ENCODE measurements at places on chromosomes 1 and 21.

- DNase-seq: no peak
Observed at GRCh38 chr1:38239258-38239835, 192.8 kb upstream of the POU3F1 start.

GRCh38 chr1:156725683-156726280, 2.5 kb upstream of the METTL25B start:
- peak; percentile 93 for DNase-seq

- DNase-seq: no peak
Observed at GRCh38 chr1:156229809-156230472, 12.0 kb upstream of the BGLAP start.

- peak; percentile 77 for DNase-seq
Observed at GRCh38 chr1:244450597-244451538, 841 bp downstream of the ADSS2 start.

DNA sequence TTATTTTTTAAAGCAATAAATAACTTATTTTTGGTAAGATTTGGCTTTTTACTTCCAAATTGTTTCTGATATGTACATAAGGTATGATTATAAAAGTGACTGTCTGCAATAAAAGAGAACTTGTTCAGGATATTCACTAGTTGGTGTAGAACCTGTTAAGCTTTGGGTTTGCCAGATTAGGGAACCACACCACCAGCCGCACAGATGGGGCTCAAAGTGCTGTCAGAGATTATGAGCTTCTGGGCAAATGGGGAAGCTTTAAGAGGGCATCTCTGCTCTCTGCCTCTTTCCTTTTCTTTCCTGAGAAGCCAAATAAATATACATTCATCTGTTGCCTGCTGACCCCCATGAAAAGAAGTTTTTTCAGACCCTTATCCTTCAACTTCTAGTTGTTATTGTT, 25.4 kb downstream of the IVNS1ABP start:
- no peak for DNase-seq

DNA sequence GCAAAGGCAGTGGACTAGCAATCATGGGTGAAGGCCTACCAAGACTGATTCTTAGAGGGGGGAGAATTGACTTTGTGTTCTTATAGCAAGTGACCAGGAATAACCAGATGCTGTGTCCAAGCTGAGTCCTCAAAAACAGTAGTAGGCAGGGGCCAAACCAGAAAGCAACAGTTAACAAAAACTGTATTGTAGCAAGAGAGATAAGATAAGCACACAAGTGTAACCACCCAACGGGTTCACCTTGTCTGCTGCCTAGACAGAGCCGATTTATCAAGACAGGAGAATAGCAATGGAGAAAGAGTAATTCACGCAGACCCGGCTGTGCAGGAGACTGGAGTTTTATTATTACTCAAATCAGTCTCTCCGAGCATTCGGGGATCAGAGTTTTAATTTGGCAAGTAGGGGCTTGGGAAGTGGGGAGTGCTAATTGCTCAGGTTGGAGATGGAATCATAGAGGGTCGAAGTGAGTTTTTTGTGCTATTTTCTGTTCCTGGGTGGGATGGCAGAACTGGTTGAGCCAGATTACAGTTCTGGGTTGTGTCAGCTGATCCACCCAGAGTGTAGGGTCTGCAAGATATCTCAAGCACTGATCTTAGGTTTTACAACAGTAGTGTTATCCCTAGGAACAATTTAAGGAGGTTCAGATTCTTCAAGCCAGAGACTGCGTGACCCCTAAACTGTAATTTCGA, 8.3 kb upstream of the CSRP1 start:
- DNase-seq: no peak

DNA sequence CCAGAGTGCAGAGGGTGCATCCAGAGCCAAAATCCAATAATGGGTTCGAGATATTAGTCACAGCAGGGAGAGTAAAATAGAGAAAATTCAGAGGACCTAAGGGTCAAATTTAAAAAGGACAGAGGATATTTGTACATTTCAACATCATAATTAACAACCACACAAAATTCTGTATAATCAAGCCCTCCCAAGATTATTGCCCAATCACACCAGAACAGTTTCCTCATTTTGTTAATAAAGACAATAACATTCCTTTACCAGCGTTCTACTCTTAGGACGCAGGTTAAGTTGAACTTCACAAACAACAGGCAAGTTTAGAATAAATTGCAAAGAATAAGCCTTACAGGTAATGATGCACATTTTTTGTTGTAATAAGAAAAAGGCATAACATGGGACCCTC, 462.8 kb downstream of the PTPRC start:
- DNase-seq: no peak

DNA sequence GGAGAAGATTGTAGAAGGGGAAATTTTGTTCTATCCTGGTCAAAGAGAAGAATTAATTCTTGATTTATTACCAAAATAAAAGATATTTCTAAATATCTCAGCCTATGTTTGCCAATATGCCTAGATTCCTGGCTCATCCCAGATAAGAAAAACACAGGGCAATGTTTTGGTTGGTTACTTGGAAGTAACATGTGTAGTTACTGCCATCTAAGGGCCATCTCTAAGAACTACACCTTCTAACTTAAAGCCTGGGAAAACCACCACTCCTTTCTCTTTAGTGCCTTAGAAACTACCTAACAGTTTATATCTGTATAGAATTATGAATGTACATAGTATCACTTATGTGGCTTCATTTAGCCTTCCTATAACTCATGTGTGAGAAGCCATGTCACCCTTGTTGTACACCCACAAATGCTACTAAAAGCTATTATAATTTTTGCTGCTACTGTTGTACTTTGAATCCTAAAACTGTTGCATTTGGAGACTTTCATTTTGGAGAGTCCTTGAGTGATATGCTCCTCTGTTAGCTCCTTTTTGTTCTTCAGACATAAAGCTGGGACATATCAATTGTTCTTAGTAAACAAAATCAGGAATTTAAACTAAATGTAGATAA, 4.5 kb downstream of the AIM2 start:
- DNase-seq: no peak

DNA sequence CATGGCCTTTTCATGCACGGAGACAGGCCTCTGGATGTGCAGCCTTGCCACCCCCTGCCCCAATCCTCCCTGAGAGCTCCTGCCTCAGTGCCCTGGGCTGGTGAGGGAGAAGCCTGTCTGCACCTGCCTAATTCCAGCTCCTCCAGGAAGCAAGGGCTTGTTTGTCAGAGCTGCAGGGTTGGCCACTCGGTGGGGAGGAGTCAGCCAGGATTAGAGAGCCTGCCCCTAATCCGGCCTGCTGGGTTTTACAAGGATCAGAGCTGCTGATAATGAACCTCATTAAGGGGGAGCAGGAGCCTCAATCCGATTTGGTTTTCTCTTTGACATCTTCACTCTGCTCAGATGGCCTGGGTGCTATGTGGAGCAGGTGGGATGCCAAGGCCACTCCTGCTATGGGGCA, 31.9 kb upstream of the LHX4 start:
- DNase-seq: no peak

DNA sequence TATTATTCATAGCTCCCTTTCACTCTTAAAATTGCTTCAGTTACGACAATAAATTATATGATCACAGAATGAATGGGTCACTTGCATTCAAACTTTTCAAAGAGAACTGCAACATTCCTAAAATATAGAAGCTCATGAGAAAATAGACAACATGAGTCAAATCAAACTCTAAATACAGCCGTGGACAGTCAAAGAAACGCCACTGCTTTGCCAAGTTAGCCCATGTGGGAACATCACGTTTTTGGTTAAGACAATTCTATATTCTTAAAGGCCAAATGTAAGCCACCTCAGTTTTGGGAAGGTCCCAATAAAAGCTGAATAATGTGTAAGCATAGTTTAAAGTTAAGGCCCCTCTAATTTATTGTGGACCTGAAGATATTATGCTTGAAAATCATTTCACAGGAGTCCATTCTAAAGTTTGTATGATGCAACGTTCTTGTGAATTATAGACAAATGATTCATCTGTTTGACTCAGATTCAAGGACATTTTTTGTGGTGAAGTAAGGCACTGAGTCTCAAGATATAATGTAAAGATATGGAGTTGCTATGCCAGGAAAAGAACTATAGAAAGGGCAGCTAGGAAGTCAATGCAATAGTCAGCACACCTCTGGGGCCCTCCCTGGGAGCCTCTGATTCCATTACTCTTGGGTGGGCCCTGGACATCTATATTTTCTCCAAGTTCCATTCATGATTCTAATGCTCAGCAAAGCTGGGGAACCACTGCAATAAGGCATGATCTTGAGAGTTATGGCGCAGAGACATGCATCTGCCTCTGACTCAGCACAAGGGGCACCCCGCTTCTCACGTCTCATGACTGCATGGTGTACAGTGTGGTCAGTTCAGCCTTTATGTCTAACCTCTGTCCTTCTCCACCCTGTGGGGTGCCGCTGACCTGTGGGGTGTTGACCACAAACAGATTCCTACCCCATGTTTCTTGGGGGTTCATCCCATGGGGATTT, 33.9 kb downstream of the ETS2 start:
- DNase-seq: no peak

GRCh38 chr1:156727926-156728598, at the start of gene METTL25B:
TSS of gene METTL25B (plus strand) at chr1:156728469. CDS start at chr1:156729105, 636 bp downstream.
- DNase-seq: peak; percentile 88

DNA sequence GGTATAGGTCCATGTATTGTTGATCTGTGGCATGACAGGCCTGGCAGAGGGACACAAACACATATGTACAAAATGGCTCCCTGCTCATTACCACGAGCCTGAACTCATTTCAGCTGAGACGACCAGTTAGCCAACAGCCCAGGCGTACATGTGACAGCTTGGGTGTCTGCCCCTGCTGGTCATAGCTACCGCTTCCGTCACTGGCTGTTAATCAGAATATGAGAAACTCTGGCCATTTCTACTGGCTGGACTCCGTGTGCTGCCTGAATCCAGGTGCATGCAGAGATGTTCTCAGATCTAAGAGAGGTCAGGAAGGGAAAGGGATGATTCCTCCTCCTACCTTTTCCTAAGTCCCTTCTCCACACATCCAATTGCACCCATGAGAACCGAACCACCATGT, 144.5 kb downstream of the PBX1 start:
- no peak for DNase-seq

DNA sequence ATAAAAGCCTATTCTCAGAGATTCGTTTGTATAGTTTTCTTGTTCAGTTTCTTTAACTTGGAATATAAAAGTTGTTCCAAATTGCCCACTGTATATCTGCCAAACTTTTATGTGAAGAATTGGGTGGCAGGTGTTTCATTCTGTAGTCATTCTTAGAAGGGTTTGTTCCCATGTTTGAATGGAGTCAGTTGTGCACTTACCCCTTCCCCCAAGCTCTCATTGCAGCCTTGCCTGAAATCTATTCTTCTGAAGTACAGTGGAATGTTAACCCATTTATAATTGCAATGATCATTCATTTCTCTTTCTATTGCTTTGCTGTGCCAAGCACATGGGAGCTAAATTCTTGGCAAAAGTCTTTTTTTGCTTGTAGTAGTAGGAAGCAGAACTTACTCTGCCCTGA, 375.3 kb upstream of the C1orf87 start:
- DNase-seq: no peak

GRCh38 chr1:46556822-46557221, 5.4 kb upstream of the KNCN start:
- no peak for DNase-seq

DNA sequence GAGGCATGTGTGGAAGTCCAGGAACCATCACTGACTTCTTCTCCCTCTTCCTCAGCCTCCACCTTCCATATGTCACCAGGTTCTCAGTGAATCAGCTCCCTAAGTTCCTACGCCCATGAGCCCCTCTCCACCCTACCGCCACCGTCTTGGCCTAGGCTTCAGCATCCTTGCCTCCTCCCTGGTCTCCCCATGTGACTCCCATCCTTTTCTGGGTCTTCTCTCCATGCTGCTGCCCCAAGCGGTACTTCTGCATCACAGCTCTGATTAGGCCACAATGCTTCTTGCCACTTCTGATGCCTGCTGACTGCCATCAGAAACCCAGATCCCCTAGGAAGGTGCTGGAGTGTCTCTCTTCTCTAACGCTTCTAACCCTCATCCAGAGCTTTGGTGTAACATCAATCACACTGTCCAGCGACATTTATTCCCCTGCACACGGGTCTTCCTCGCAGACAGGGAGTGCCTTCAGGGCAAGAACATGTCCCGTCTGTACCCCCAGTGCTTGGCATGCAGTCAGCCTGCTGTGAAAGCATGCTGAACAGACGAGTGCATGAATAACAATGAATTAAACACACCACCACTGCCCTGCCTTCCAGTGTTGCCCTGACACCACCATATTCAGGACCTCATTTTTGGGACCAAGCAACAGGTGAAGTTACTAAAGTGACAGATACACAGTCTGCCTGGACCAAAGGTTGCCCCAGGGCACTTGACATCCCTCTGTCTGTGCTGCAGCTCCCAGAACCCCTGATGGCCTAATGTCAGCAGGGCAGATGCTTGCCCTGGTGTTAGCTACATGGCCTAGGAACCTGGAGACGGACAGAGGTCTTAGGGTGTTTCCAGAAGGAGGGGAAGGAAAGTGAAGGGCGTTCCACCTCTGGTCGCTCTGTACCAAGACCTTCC, 158.7 kb upstream of the EDN2 start:
- no peak for DNase-seq

GRCh38 chr1:155509064-155509463, 53.5 kb downstream of the ASH1L start:
- DNase-seq: no peak

DNA sequence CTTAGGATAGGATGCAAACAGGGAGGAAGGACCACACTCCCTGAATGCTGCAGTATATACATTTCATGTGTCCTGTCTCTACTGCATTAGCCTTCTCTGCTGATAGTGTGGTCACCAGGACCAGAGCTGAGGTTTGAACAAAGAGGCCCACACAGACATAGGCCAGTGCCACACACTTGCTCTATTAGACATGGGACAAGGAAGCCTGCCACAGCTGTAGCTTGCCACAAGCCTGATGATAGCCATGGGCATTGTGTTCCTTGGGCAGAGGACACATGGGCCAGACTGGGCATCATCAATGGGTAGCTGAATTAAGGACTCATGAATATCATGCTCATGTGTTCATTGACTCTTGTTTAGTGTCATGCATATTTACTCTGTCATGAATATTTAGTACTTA, 10.4 kb downstream of the CAMSAP2 start:
- no peak for DNase-seq

GRCh38 chr1:213988507-213989001, 781 bp downstream of the PROX1 start:
- no peak for DNase-seq

All from sciatic nerve (tissue), 2 donors.